ENCODE measurements at places on chromosomes 2 and 18.

GRCh38 chr2:176691471-176691870 is 422.2 kb downstream of the MTX2 start:
- no peak for DNase-seq

GRCh38 chr2:20579866-20580265 is 71.0 kb downstream of the HS1BP3 start:
- peak; percentile 66 for DNase-seq

DNA sequence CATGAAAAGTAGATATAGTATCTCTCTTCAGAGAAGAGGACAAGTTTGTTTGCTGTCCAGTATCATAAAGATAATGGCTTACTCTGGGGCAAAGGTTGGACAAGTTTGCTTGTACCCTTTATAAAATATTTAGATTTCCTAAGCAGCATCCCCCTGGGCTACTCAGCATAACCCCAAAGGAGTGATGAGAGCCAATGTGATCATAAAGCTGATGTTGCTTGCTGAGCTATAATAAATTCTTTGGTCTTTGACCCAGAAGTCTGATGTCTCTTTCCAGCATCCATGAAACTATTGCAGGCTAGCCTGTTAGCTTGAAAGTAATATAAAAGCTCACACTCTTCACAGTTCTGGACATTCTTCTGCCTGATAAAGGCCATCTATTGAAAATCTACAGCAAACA is 138.3 kb upstream of the STON1 start:
- no peak for DNase-seq

DNA sequence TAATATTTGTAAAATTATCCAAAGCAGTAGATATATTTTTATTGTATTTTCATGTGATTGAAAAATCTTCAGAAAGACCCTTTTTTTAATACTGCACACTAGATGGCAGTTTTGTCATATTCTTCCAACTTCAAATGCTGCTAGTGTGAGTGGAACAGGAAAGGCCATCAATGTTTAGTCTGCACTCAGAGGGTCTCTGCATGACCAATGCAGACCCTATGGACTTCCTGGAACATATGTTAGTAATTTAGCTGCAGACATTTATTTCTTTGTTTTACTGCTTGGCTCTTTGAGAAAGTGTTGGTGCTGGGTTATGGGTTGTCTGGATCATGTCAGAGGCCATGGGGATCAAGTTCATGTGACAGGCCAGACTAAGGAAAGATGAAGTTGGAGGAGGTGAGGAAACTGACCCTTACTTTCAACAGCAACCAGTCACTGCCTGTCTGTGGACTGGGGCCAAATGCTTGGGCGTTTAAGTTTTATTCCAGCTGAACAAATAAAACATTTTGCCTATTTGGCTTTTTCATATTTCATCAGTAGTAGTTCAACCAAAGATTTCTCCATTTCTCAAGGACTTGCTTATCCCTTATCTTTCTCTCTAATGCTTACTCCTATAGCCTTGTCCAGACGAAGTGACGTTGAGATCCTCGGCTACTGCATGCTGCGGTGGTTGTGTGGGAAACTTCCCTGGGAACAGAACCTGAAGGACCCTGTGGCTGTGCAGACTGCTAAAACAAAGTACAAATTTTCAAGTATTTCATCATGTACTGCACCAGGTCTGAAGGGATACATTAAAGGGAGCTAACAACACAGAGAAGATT is 84.8 kb downstream of the VRK2 start:
- no peak for DNase-seq

GRCh38 chr2:69118609-69119008 is 105.6 kb downstream of the ANTXR1 start:
- DNase-seq = no peak

DNA sequence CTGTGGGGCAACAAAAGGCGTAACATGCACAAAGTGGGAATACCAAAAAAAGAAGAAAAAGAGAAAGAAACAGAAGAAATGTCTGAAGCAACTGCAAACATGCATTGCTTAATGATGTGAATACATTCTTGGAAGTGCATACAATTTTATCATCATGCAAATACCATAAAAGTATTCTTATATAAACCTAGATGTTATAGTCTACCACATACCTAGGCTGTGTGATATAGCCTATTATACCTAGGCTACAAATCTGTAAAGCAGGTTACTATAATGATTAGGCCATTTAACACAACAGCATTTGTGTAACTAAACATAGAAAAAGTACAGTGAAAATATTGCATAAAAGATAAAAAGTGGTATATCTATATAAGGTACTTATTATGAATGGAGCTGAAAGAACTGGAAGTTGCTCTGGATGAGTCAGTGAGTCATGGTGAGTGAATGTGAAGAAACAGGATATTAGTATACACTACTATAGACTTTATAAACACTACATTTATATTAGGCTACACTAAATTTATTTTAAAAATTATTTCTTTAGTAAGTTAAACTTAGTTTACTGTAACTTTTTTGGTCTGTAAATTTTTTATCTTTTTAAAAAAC is 319.4 kb upstream of the KCNH7 start:
- DNase-seq = peak; percentile 2

DNA sequence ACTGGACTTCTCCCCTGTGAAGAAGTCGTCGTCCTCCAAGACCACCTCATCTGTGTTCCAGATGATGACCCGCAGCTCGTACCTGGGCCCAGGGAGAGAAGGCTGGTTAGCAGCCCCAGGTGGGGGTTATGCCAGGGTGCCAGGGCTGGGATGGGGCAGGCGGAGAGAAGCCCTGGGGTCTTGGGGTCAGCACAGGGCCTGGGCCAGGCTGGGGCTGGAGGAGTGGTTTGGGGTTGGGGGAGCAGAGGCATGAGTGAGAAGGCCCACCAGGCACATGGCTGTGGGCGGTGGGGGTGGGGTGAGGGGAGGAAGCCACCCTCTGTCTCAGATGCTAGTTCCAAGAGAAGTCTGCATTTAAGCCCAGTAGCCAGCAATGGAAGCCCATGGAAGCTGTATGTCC is 15.8 kb downstream of the OTOF start:
- no peak for DNase-seq

DNA sequence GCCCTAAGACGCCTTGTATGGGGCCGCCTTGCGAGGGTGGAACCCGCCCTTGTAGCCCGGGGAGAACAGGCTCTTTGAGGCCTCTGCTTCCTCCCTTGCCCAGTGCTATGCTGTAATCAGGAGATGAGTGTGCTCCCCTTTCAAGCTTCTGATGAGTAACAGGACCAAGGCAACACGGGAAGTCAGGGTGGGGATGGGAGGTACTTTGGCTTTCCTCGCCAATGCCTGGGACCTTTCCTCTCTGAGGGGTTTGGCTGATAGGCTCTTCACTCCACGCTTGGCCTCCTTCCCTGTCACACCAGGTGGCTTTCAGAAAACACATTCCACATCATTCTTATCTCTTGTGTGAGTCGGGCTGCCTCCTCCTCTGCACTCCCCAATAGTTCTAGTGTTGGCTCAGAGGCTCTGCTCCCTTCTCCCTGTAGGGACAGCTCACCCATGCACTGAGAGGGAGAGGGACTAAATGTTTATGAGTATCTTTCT is 223.7 kb upstream of the TRIB2 start:
- no peak for DNase-seq

Data from SW480 (cell line).